ENCODE measurements at places on chromosomes 12 and 14.

DNA sequence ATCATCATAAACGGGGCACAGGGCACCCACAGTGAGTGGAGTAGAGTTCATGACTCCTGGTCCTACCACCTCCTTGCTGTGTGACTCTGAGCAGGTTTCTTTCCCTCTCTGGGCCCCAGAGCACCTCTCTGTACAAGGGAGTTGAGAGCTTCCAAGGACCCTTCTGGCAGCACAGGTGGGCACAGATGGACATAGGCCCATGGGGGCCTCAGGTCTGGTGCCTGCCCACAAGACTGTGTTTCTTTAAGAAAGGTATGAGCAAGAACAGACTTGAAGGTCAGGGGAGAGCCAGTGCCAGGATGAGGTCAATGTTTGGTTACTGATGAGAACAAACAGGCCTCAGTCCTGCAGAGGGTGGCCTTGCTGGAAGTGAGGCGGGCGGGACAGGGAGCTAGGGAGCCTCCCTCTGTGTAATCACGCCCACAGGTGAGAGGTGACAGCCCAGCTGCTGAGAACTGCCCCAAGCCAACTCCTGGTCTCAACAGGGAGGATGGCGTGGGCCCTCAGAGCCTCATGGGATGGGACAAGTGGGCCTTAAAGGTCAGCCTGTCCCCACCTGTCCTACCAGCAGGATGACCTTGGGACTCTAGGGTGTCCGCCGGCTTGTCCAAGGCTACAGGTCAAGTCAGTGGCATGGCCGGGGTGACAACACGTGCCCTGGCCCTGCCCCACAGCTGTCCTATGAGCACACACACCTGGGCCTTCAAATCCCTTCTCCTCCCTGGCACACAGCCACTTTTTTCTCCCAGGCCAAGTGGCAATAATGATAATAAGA is 49.1 kb downstream of the CCDC85C start:
- DNase-seq: no peak

DNA sequence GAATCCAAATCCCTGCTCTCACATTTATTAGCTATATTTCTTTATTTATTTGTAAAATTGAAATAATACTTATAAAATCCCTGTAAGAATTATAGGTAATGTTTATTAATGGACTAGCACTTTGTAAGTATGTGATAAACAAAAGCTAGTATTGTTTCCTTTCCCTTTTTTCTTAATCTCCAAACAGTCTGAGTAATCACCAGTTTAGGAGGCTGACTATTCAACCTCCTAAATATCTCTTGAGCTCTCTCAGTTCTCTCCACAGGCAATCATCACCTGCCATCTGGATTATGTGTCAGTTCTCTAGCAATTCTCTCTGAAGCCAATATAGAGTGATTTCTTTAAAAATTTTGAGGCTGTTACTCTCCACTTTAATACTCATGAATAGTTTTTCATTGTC is 9.2 kb upstream of the LYZ start:
- DNase-seq: no peak

- DNase-seq: no peak
These were observed 34.4 kb downstream of the BTG1 start for GRCh38 chr12:92111256-92111655.

DNA sequence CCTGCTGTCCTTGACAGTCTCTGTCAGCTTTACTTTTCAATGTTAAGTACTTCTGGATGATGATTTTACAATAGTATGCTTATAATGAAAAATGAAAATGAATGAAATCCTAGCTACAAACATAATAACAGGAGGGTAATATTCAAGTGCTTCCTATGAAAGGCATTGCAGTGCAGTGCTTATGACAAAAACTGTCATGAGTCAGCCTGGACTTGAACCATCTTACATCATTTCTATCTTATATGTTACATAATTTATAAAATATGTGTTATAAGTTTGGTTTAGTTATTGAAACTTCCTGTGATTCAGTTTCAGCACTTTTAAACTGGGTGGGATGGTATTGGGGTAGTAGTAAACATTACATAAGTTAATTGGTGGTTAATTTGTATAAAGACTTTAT is 451.7 kb downstream of the TMEM117 start:
- DNase-seq: no peak

DNA sequence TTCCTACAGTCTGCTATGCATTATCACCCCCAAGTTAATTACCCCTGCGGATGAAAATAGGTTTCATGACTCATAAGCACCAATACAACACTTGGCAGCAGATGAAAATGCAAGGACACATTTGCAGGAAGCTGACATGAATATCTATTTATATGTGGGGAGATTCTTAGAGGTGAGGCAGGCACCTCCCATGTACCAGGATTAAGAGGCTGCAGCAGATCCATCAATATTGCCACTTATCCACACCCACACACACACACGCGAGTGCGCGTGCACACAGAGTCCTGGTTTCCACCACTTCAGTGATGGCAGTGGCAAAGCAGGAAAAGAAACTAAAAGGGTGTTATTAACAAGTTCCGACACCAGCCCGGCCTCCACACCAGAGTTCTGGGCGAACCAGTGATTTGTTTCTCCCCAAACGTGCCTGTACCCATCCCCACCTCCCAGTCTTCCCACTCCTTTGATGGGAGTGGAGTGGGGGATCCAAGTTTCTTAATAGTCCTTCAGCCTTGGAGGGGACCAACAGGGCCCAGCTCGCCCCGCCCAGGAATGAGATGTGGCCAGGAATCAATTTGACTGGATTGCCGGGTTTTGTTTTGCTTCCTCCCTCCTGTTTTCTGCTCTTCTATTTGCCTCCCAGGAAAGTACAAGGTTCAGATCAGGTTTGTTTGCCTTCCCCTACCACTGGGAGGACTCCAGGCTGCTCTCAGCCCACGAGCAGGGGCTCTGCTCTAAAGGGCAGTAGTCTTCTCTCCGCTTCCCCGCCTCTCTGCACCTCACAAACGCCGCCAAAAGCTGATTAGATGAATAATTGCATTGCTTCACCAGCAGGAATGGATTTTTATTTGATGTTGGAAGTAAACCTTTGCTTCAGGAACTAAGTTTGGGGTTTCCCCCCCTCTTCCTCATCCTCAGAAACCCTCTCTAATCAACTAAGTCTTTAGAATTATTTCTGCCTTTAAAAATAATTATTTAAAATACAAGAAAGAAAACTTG is 5.2 kb downstream of the IRF2BPL start:
- no peak for DNase-seq

DNA sequence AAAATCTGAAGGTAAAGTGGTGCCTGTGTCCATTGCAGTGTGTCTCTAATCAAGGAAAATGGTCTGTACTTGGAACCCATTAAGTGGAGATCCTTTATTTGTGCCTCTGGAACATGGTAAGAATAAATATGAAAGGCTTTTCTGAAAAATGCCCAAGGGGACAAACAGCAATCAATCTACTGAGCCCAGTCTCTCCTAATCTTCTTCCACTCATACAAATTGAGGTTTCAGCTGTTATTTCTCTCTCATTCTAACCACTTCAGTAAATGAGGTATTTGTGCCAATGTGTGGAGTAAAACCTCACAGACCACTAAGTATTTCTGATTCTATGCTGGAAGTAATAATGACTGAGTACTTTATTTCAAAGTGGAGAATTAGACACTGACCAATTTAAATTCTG is 82.3 kb upstream of the ST8SIA1 start:
- no peak for DNase-seq

DNA sequence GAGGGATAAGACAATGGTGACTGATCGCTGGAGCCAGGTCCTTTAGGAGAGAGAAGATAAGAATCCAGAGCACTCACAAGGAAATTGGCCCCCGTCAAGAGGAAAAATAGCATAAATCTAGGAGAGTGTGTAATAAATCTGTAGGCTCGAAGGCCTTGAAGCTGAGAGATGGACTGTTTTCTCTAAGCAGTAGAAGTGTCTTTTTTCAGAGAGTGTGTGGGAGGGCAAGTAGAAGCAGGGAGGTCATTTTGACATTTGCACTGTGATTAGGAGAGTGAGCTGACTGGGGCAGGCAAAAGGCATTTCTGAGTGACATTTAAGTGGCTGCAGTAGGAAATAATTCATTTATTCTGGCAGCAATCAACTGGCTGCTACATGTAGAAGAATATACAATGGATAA is 78.0 kb upstream of the DDHD1 start:
- no peak for DNase-seq

GRCh38 chr14:57987051-57987450 is 121.2 kb upstream of the SLC35F4 start:
- no peak for DNase-seq

GRCh38 chr12:32811686-32812392 is 56.1 kb upstream of the YARS2 start:
- DNase-seq: no peak

DNA sequence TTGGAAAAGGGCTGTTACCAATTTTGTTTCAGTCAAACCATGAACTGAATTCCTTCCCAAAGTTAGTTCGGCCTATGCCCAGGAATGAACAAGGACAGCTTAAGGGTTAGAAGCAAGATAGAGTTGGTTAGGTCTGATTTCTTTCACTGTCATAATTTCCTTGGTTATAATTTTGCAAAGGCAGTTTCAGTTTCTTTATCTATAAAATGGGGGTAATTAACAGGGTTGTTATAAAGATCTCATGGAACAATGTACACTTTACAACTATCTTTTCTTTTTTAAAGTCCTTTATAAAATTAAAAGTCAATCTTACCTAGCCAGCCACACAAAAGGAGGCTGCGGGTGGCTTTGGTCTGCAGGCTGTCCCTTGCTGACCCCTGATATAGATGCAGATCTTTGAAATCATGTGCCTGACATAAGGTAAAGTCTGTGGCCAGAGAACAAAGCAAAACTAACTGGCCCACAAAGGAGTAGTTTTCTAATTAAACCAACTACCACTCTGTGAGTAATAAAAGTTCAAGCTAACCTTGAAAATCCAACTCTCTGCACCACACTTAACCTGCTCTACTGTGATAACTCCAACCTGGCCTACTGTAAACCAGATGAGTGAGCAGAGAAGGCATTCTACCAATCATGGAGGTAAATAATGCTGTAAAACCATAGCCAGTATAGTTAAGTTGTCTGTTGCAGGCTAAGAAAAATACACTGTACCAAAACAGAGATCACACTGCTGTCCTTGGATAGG is 49.5 kb downstream of the SLC38A1 start:
- no peak for DNase-seq

DNA sequence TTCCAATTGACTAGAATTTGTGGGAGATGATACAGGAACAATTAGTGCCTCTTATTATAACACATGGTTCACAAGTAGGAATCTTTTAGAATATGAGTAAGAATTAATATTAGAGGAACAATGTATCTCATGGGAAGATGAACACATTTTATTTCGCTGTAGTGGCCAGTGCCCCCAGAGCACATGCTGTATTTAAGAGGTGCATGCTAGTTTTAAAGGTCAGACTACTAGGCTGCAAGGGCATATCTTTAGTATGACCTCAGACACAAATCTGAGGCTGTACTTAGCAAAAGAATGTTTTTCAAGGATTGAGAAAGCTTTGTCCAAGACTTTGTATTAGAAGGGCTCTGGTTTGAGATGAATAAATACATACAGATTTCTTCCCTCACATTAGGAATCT is 586.9 kb downstream of the CCER1 start:
- DNase-seq: no peak

DNA sequence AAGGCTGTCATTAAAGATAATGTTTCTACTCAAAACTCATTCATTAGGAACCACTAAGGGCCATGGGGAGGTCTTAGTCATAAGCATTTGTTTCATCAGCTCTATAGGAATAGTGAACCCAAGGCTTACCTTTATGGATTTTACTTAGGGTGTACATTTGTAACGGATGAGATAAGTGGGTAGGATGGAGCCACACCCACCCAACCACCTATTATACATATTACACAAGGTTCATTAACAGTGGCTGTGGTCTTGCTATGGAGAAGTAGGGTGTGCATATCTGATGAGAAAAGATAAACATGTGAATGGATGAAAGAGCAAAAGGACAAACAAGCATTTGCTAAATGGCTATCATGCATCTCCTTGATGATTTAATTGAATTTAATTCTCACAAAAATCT is 39.6 kb upstream of the ITPR2 start:
- DNase-seq: peak; percentile 21

DNA sequence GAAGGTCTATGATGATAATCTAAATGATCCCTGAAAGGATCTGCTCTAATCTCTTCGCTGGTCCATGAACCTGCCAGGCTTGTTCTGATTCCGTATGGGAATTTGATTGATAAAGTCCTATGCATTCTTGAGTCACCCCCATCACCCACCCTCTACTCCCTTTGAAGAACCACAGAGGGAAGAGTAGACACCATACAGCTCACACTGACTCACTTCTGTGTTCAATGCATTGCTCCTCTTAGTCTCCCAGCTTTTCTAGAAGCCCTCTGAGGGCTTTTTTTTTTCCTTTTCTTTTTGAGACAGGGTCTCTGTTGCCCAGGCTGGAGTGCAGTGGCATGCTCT is 18.5 kb upstream of the GPRC5A start:
- DNase-seq: no peak

DNA sequence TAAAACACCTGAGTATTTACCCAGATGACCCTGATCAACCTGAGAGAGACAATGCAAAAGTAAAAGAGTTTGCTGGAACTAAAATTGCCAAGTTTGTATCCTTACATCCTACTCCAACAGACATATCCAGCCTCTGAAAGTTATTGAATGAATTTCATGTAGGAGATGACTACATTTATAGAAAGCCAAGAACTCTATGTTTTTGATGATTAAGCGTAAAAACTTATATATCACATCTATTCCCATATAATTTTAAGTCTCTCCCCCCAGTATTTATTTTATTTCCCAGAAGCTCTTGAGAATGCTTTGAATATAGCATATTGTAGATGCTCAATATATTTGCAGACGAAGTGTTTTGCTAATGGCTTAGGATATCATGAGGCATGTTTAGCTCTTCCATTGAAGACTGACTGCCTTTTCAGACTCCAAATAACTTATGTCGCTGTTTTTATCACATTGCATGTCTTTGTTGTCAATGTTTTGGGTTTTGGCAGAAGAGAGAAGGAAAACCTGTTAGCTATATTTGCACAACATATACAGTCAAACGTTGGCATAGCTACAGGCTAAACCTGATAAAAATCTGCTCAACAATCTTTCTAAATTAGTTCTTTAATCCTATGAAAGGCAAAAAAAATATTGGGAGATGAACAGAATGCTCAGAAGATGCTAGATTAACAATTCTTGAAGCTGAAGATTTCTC is 213.6 kb downstream of the DIO2 start:
- DNase-seq: no peak

DNA sequence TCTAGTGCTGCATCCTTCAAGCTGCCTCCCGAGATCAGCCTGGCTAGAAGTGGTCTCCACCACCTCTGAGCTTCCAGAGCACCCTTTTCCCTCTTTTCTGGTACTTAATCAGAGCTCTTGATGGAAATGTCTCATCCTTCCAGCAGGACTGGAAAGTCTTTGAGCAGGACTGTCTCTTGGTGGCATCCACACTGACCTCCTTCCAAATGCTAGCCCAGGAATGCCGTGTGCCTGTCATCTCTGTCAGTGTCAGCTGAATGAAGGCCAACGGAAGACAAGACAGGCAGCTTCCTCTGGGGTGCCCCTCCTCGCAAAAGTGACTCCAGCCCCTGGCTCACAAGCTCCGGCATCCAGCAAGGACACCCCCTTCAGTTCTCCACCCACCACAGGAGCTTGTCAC is 171.3 kb upstream of the FKBP4 start:
- DNase-seq: no peak

- DNase-seq: no peak
These were observed 110.7 kb upstream of the GZMB start for GRCh38 chr14:24744641-24745040.

All from hematopoietic multipotent progenitor cell (in vitro differentiated cells).